ENCODE measurements at places on chromosomes 11 and 22.

- DNase-seq = no peak
Observed at GRCh38 chr11:126857860-126858808, 142.4 kb downstream of the KIRREL3 start.

DNA sequence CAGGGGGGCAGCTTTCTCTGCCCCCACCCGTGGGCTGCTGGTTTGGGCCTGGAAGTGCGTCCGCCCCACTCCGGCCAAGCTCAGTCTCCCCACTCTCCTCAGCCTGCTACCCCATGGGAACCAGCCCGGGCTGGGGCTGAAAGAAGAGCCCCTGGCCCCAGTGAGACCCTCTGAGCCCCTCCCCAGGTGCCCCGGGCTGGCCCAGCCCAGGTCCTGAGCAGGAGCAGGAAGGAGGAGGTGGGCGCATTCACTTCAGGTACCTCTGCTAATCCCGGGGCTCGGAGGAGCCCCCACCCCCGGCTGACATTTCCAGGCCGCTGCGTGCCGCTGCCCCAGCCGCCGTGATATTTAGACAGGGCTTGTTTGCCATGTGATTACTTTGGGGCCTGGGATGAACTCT lies 8.7 kb upstream of the TH start:
- no peak for DNase-seq

GRCh38 chr11:130655300-130655699 lies 206.9 kb downstream of the ADAMTS15 start:
- DNase-seq = no peak

- DNase-seq = no peak
Observed at GRCh38 chr11:1073261-1073724, 1.4 kb upstream of the MUC2 start.

GRCh38 chr11:132099692-132100091 lies 729.3 kb downstream of the NTM start:
- DNase-seq = no peak

- DNase-seq = peak; percentile 35
Observed at GRCh38 chr11:76835928-76836612, 24.6 kb upstream of the ACER3 start.

GRCh38 chr11:11036848-11037732 lies 179.2 kb upstream of the ZBED5 start:
- peak; percentile 4 for DNase-seq

DNA sequence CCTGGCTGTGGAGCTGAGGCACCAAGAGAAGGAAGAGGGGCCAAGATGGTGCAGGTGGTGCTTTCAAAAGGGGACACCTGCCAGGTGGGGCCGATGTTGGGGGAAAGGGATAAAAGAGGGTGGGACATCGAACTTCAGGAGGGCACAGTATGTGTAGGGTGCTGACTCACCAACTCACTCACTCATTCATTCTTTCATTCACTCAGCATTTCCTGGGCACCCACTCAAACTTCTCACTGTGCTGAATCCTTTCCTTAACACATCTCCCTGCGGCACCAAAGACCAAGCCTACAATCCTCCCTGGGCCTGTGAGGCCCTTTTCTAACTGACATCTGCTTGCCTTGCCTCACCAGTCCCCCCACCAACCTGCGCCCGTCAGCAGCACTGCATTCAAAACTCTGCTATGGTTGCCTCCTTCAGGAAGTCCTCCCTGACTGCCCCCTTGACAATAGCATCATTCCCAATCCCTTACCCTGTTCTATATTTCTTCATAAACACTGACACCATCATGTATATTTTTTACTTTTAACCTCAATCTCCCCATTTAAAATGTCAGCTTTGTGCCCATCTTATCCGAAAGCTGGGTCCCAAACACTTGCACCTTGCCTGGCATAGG lies 246.6 kb downstream of the MN1 start:
- DNase-seq = no peak

DNA sequence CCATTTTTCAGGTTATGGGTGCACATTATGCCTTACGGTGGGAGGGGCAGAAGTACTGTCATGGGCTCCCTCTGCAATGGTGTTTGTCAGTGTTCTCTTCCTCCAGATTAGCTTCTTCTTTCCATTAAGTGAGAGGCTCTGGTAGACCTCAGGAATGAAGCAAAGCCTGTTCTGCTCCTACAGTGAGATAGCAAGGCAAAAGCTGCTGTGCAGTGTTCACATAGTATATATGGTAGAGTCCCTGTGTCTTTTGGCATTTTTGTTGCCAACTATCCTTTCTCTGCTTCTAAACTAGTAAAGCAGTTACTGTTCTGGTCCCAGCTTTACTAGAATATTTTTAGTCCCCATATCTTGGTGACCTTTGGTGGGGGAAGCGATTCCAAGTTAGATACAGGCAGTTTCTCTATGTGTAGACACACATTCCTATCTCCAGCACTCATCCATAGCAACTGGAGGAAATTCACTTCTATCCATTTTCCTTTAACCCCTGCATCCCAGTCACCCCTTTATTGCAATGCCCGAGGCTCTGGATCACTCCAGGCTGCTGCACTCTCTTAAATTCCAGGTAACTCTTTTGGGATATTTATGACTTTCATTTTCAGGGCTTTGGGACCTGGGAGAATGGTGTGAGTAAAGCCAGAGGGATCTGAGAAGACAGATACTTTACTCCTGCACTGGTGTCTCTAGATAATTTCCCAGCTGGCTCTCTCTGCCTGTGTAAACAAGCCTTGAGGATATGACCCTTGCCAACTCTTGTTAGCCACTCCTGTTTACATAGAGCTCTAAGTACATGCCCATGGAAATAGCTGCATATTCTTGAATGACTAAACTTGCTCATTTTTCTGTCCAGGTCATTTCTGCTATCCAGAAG lies 3.9 kb upstream of the TRIM34 start:
- DNase-seq = no peak

DNA sequence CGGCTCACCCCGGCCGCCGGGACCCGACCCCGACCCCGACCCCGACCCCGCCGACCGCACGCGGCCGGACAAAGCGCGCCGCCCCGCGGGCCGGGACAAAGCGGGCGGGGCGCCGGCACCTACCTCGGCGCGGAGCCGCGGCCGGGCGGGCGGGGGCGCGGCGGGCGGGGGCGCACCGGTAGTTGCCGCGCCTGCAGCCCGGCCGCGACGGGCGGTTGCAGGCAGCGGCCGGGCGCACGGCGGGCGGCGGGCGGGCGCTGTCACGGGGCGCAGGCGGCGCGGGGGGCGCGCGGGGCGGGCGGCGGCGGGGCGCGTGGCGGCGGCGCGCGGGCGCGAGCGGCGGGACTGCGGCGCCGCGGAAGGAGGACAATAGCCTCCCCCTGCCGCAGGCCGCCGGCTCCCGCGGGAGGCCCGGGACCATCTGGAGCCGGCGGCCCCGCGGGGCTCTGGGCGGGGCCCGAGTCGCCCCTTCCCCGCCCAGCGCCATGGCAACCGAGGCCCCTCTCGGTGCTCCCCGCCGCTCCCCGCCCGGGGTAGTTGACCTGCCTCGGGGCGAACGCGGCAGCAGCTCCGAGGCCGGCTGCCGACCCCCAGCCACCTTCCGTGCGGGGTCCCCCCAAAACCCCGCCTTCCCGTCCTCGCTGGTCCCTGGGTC lies 851 bp downstream of the SPTBN2 start:
- DNase-seq = no peak

- no peak for DNase-seq
Observed at GRCh38 chr11:30244265-30244664, 13.5 kb downstream of the FSHB start.

GRCh38 chr22:39446239-39446721 lies 10.5 kb upstream of the MGAT3 start:
- DNase-seq = no peak

DNA sequence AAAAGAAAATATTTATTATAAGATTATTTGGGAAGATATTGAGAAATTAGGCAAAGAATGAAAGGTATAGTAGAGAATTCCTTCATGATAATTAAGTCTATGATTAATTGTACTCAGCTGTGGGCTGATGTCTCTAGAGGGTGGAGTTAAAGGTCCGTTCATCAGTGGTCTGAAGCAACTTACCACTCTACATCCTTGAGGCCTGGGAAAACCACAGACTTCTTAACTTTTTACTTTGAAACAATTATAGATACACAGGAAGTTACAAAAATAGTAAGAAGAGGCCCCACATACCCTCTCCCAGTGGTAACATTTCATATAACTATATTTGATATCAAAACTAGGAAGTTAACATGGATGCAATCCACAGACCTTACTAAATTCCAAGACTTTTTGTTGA lies 167.0 kb upstream of the NECTIN1 start:
- DNase-seq = no peak

DNA sequence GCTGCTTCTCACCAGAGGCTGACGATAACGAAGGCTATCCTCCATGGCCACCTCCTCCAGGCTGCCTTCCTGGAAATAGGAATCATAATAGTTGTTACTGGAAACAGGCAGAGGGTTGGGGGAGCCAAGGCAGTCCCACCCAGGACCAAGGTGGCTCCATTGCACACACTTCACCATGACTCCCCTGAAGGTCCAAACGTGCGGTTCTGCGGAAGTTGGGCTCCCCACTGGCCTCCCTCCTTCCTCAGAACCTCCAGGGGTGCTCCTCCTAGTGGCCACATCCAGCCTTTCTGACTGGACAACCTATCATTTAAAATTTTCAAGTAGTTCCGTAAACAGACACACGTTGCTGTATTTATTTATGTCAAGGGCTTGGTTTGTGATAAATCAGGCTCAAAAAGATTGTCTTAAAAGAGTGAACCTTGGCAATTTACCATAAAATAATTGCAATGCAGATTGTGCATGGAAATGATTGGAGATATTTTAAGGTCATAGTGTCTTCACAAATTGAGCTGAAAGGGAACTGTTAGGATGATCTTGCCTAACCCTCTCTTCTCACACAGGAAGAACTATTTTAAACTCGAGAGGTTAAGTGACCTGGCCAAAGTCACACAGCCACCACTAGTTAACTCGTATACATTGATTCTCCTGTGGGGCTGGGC lies 1.4 kb upstream of the TCN2 start:
- DNase-seq = no peak

DNA sequence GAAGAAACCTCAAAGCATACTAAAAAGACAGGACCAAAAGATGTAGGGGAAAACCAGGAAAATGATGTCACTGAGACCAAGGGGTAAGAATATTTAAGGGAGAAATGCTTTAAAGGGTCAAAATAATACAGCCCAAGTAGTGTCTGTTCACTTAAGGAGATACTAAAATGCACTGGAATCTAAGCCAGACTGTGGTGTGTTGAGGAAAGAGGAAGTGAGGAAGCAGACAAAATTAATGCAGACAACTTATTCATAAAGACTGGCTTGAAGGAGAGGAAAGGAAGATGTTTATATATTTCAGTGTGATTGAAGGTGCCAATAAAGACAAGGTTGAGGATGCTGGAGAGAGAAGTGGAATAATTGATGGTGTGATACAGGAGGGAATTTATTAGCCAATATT lies 15.7 kb downstream of the ZNF215 start:
- DNase-seq = no peak

- DNase-seq = no peak
Observed at GRCh38 chr11:121968638-121969037, 147.4 kb downstream of the BLID start.

DNA sequence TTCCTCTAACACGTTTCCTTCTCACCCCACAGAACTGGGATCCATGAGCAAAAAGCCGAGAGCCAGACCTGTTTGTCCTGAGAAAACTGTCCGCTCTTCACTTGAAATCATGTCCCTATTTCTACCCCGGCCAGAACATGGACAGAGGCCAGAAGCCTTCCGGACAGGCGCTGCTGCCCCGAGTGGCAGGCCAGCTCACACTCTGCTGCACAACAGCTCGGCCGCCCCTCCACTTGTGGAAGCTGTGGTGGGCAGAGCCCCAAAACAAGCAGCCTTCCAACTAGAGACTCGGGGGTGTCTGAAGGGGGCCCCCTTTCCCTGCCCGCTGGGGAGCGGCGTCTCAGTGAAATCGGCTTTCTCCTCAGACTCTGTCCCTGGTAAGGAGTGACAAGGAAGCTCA lies 24.0 kb downstream of the CD5 start:
- DNase-seq = no peak

DNA sequence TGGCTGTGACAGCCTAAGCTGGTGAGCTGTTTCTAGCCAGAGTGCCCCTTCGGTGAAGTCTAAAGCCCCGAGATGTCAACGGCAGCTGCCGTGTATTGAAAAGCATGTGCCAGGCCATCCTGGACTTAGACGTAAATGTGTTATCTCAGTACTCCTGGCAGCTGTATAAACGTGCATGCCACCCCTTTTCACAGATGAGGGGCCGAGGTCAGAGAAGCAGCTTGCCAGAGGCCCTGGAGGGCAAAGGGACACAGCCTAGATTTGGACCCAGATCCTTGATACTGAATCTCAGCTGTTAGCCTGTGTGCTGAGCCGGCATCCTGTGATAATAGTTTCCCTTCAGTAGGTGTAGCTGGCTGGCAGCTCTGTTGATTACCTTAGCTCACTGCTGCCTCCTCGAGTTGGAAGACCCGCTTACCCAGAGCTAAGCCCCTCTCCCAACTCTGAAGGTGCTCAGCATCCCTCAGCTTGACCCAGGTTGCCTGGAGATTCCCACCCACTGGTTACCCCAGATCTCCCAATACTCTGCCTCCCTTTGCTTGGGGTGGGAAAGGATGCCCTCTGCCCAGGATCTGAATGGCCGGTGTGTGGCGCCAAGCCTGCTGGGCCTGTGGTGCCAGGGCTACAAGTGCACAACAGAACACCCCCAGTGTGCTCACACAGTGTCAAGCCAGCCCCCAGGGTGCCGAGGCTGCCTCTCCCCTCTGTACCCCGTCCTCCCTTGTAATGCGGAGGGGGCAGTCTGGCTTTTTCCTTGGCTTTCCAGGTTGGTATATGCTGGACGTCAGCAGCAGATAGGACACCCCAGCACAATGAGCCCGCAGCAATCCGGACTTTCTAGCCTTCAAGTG lies 59.8 kb upstream of the WNT7B start:
- no peak for DNase-seq

GRCh38 chr11:32081129-32081641 lies 9.7 kb upstream of the RCN1 start:
- DNase-seq = no peak

- no peak for DNase-seq
Observed at GRCh38 chr11:122816761-122817520, 21.4 kb upstream of the CRTAM start.

GRCh38 chr11:73553266-73553665 lies 44.6 kb downstream of the FAM168A start:
- no peak for DNase-seq

DNA sequence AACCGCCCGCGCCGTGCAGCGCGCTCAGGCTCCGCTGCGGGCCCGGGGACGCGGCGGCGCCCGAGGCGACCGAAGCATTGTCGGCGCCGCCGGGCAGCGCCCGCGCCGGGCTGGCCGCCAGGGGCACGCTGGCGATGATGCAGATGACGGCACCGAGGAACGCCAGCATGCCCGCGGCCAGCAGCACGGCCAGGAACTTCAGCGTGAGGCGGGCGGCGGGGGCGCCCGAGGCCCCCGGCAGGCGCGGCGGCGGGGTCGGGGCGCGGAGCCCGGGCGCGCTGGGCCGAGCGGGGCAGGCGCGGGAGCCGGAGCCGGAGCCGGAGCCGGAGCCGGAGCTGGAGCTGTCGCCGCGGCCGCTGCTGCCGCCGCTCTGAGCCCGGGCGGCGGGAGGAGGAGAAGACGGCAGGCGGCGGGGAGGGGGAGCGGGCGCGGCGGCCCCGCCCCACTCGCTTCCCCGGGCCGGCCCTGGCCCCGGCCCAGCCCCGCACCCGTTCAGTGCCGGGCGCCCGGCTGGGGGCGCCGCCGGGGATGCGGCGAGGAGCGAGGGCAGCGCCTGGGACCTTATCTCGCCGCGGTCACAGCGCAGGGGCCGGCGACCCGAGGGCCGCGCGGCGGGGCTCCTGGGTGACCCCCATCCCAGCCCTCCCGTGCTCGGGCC lies at the start of gene NPTXR:
NPTXR (minus strand) TSS at position 372 of the 658 bp plus-strand sequence.
- DNase-seq = no peak

Measured in cerebellar nuclear complex (tissue), 1 donor.